Lower lobe of right lung (tissue), 2 donors: ENCODE measurements at places on chromosomes 7 and 10. TPM values are rescaled to one million over a fixed set of nuclear protein-coding genes. Genes with fewer than 3 reads are reported as not detected.

OPALIN gene
- total RNA-seq, result not detected

DNA sequence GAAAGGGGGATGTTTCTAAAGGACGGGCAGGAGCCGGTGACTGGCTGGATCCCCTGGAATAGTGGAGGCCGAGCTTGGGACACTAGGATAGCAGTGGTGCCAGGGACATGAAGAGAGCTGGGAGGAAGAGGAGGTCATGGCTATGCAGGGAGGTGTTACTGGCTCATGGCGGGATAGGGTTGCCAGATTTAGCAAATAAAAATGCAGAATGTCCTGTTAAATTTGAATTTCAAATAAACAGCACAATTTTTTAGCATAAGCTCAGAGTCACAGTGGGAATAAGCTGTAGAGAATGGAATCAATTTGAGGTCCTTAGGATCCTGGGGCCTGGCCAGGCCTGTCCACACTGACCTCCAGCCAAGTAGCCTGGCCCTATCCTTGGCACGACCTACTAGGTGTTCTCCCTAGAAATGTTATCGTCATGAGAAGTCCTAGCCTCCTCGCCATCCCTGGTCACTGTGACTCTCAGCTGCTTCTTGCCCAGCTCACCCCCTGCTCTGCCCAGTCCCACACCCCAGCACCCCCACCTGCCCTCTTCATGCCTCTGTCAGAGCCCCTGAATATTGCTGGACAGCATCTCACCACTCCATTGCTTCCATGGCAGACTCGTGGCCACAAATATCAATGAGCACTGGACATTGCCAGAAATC is 7.6 kb upstream of the KCP start:
- no peak for DNase-seq
- peaks cover 50% of the 10 kb centered on the region for H3K27me3 ChIP-seq

DNA sequence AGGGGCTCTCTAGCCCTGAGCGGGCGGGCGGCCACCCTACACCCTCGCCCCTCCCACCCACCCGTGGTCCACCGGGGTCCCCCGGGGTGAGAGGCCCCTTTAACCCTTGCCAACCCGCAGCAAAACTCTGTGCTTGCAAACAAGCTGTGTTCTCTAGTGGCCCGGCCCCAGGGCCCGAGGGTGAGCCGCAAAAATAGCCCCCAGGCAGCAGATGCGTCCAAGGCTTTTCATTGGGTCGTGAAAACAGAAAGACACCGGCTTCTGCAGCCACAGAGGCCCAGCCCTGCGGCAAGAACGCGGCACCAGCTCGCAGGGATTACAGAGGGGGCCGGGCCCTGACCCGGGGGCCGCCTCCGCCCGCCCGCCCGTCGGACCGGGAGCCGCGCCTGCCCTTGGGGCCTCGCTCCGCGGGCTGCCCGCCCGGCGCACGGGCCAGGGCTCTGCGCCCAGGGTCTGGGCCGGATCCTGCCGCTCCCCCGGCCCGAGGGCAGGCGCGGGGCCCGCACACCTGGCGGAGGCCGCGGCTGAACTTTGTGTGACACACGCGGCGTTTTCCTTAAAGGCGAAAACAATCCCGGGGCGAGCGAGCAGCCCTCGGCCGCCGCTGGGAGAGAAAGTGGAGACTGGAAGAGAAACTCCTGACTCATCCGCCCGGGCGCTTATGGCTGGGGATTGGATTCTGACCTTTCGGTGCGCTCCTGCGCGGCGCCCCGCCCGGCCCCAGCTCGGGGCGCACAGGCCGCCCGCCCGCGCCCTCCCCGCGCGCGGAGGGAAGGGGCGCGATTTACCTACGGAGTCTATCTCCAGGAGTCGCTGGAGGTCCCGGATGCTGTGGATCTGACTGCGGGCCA is 2.8 kb downstream of the PDGFA start:
- H3K4me1 ChIP-seq, result peaks cover 67% of the 10 kb centered on the region
- DNase-seq, result no peak
- H3K4me3 ChIP-seq, result peak overlapping the region; percentile 73
- H3K36me3 ChIP-seq, result peaks cover under 1% of the 10 kb centered on the region

GRCh38 chr7:139095194-139095659 is 14.3 kb downstream of the ZC3HAV1 start:
- H3K36me3 ChIP-seq, result peaks cover 22% of the 10 kb centered on the region
- no peak for DNase-seq
- no peaks in the 10 kb centered on the region for H3K27me3 ChIP-seq
